ENCODE measurements at places on chromosomes 11 and 22.

GRCh38 chr11:60902625-60903024 lies 3.8 kb downstream of the PRPF19 start:
- no peak for DNase-seq

DNA sequence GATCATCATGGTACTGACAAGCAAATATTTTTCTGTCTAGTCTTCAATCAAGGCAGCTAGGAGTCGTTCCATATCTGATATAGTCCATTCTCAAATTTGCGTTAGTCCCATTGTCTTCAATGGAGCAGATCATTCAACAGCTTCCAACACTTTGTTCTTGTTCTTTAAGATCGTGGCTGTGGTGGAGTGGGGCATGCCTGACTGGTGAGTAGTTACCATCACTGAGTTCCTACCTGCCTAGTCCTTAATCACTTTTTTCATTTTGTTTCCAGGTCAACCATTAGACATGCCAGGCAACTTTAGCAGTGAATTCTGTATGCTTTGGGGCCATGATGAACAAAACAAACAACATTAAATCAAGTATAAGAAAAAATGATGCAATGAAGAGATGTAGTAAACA lies 693.1 kb upstream of the KIRREL3 start:
- no peak for DNase-seq

- DNase-seq = no peak
Observed at GRCh38 chr11:123601743-123602142, 52.7 kb downstream of the SCN3B start.

DNA sequence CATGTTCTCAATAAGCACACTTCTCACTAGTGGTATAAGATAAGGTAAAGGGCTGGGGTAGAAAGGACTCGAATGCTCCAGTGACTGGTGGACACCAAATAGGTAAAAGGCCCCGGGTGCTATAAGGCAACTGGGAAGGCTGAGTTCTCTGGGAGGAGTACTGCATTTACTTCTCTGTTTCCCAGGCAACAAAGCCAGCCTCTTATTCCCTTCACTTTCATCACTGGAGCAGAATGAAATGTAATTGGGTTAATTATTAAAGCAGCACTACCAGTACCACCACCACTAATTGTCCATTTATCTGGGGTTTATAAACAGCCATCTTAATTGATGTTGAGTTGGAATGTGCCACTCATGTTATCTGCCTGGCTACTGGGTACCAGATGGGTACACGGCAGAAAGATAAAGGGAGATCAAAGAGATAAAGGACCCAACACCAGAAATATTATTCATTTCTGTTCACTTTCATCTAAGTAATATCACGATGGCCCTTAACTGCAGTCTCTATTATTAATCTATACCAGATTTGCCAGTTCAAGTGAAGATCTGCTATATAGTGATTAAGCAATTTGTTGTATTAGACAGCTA lies 94.4 kb upstream of the CHRM4 start:
- no peak for DNase-seq

GRCh38 chr11:44190883-44191230 lies 95.4 kb downstream of the EXT2 start:
- DNase-seq = no peak

- no peak for DNase-seq
Observed at GRCh38 chr11:13010749-13011465, 1.8 kb downstream of the RASSF10 start.

- DNase-seq = no peak
Observed at GRCh38 chr11:66686100-66686785, 8.6 kb upstream of the RBM4B start.

DNA sequence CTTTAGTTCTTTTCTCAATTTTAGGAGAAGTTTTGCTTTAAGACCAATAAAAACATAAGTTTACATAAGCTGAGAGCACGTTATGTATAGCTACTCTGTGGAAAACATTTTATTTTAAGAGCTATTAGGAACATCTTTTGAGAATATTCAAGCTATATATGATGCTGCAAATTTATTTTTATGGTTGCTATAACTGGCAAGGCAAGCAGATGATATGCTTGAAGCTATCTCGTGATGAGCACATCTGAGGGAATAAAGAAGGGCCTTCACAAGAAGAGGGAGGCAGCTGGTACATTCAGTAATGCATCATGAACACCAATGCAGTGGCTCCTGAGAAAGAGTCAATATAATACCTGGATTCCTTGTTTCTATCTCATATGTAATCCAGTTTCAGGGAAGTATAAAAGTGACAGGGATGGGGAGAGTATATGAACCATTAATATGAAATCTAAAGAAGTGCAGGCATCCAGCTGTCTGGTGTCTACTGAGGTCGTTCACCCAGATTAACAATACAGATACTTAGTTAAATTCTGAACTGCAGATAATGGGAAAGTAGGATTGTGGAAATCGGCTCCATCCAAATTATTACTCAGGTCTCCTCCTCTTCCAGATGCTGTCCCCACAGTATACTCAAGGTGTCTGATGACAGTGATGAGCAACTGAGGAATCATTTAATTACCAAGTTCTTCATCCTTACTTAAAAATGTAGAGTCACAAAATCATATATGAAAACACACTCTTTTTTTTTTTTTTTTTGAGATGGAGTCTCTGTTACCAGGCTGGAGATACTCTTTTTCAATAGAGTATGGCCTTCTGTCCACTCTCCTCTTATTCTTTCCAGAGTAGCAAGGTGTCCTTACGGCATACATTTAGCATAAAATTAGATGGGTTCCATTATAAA lies 100.4 kb upstream of the SERPIND1 start:
- DNase-seq = no peak

DNA sequence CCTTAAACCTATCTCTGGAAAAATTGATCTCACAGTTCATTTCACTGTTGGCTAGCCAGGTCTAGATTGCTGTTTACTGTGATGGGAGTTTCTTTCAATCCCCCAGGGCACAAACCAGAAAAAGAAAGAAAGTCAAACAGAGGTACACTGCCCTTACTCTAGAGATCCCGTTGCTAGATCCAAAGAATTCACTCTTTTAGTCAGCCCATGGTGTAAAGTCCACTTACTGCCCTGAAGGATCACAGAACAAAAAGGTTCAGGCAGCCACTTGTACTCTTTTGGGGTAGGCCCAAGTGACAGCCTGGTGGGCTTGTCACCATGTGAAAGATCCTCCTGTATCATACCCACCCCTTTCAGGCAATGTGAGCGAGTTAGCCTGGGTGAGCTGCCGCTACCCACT lies 162.6 kb upstream of the CCDC179 start:
- no peak for DNase-seq

DNA sequence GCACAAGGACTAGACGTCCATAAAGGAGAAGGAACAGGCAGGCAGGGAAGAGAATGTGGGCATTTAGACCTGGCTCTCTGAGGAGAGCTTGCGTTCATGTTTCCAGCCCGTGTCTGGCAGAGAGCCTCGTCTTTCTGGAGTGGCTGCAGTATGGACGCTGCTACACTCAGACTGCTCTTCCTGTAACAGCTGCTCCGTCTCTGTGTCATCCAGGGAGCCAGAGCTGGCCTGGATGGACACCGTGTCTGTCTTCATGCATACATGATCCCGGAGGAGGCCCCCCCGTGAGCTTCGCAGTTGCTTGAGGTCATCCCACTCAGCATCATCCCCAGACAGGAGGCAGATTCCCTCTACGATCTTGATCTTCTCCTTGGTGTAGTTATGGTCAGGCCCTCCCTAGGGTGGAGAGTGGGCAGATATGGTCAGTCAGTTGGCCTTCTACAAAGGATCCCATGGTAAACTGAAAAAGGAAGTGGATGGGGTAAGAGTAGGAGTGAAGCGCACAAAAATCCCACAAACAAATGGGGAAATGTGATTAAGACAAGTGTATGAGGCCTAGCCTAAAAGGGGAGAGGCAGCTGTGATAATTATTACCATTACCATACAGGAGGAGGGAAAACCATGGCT lies 13.0 kb upstream of the CKAP5 start:
- DNase-seq = peak; percentile 26

Measured in pons (tissue), 1 donor.